ENCODE measurements at places on chromosomes 3 and 15.

DNA sequence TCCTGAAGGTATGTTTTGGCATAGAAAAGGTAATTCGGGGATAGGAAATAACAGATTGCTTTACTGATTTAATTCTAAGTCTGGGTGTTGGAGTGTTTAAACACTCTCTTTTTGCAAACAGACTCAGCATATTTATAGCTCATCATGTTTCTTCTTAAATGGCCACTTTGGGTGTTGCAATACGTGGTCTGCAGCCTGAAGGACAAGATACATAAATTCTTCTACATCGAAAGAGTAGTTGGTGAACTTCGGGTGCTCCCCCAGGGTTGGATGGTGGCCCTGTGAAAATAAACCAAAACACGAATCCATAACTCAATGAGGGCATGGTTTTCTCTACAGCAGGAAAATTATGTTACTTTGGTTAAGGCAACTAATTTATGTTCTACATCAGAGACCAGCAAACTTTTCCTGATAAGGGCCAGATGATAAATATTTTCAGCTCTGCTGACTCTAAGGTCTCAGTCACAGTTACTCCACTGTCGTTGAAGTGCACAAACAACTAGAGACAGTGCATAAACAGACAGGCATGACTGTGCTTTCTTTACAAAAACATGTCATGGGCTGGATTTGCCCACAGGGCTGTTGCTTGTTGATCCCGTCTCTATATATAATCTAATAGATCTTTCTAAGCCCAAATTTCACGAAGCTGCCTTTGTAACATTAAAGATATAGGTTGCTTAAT lies 35.9 kb downstream of the EOGT start:
- no peak for DNase-seq

- no peak for DNase-seq
Measured at GRCh38 chr15:63059075-63059474, 16.5 kb downstream of the TPM1 start.

- no peak for DNase-seq
Measured at GRCh38 chr3:130604806-130605205, 87.8 kb downstream of the COL6A6 start.

GRCh38 chr15:94259863-94260262 lies 28.5 kb downstream of the MCTP2 start:
- DNase-seq: no peak

DNA sequence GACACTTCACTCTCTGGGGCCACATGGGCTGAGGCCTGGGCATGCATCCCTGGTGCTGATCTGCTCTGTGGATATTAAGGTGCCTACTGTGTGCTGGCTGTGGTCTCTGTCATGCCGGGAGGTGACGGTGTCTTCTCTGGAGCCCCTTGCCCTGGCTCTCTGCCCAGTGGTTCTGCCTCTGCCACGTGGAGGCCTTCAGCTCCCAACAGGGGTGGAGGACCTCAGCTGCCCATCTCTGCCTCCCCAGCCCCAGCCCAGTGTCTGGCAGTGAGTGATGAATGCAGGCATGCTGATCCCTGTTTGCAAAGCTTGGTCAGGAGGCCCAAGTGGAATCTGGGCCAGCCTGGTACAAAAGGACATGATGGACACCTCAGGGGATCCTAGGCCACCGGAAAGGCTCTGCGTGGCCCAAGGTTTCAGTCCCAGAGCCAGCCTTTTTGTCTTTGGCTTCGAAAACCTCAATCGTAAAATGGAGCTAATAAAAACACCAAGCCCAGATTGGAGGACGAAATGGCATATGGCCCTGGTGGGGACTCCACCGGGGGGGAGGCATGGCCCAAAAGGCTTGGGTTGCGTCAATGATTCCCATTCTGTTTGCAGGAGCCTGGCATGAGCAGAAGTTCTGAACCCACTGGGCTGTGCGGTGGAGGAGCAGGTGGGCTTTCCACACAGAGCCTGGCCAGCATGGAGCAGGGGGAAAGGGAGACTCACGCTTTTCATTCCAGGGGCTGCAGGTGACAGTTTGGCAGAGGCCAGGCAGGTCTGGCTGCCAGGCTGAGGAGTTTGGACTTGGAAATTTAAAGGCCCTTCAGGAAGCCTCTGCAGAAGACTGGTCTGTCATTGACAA lies 54.7 kb upstream of the KLF13 start:
- DNase-seq: no peak

DNA sequence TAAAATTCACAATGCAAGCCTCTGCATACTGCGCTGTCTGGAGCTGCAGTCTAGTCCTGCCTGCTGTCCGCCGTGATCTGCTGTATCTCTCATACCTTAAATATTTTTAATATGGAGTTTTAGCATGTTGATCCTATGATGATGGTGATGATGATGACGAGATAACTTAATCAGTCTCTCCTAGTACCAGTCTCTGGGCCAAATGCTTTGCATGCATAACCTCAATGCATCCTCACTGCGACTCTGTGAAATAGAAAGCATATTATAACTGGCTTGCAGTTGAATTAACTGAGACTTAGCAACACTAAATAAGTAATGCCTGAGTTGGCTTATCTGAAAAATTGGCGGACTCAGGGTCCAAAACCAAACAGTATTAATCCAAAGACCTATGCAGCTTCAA lies 38.4 kb upstream of the BCHE start:
- DNase-seq: no peak

GRCh38 chr3:180420016-180420415 lies 181.9 kb upstream of the TTC14 start:
- DNase-seq: no peak

GRCh38 chr3:36542186-36542585 lies 161.9 kb downstream of the STAC start:
- no peak for DNase-seq

DNA sequence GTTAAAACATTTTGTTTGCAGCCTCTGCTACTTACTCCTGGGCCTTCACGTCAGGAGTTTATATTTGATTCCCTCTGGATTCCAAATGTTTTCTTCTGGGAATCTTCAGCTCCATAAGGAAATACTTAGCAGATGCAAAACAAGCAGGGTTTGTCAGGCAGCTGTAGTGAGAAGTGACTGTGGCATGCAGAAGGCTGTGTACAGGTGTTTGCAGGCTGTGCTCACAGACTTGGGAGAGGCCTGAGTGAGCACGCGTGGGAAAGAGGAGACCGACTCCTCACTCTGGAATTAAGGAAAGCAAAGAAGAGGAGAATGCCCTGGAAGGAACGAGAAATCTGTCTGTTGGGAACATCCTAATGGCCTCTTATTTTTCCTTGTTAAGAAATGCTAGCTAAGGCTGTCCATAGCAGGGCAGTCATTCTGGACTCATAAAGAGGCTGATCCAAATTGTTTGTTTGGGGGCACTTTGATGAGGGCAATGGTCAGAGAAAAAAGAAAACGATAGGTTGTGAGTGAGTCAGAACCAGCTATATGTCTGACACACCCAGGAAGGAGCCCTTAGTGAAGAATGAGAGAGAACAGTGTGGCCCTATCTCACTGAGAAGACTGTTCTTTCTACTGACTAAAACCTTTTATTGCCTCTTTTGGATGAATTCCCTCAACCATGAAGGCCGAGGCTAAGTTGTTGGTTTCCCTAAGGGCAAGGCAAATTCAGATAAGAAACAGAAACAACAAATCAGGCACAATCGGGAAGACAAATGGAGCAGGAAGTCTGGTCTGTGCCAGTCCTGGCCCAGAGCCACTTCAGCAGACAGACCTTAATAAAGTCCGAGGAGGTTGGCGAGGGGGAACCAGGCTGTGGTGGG lies 82.6 kb downstream of the TGFBR2 start:
- DNase-seq: no peak

DNA sequence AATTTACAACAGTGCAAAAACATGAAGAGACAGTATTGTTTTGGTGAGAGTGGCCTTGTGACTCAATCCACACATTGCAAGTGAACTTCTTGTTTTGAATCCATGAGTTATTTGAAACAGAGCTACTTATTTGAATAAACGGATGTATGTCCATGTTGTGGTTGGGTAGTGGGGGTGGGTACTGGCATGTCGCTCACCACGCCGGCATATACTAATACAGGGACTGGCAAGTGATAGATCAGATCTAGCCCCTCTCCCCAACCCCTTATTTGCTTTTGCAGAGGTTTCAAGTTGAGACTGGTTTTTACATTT lies 83.8 kb downstream of the EDEM1 start:
- DNase-seq: no peak

- no peak for DNase-seq
Measured at GRCh38 chr3:195046441-195046840, 224.5 kb downstream of the XXYLT1 start.

- no peak for DNase-seq
Measured at GRCh38 chr15:63195569-63196015, 6.2 kb downstream of the RAB8B start.

GRCh38 chr3:172065967-172066762 lies 26.8 kb downstream of the FNDC3B start:
- DNase-seq: no peak

Measured in stimulated activated naive CD4-positive, alpha-beta T cell (primary cell).